Peyer's patch (tissue), 4 donors: ENCODE measurements at places on chromosomes 1 and 21. TPM values are rescaled to one million over a fixed set of nuclear protein-coding genes. Genes with fewer than 3 reads are reported as not detected.

GRCh38 chr1:7399514-7400125 is 371.5 kb upstream of the VAMP3 start:
- no peak for DNase-seq

FCRL4 gene
- total RNA-seq = 2.5 TPM

GRCh38 chr1:203076031-203076511 is 9.7 kb downstream of the MYOG start:
- no peak for DNase-seq

FMO1 gene
- total RNA-seq = 50.1 TPM

FMOD gene
- total RNA-seq = 11.9 TPM

TCP10L gene
- not detected for total RNA-seq

- no peak for DNase-seq
These were observed 285.4 kb upstream of the USP25 start for GRCh38 chr21:15444118-15444960.

AKR7A3 gene
- 574 TPM for total RNA-seq

DNA sequence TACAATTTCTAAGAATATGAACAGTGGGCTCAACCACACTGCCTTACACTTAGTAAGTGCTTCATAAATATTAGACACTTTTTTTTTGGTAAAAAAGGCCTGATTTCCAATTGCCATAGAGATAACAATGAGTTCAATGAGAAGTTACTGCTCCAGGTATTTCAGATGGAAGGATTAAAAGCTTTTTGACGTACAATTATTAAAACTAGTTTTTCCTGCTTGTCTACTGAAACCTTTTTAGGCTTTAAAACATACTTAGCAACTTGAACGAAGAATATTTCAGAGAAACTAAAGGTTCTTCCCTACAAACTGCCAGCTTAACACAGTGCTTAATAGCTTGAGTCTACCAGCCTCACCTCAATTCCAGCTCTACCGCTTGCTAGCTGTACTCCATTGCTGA is 43.7 kb downstream of the TRIT1 start:
- no peak for DNase-seq

AMY1C gene
- total RNA-seq = not detected

GRCh38 chr1:151611288-151611790 is 511 bp upstream of the SNX27 start:
- DNase-seq = no peak

DNA sequence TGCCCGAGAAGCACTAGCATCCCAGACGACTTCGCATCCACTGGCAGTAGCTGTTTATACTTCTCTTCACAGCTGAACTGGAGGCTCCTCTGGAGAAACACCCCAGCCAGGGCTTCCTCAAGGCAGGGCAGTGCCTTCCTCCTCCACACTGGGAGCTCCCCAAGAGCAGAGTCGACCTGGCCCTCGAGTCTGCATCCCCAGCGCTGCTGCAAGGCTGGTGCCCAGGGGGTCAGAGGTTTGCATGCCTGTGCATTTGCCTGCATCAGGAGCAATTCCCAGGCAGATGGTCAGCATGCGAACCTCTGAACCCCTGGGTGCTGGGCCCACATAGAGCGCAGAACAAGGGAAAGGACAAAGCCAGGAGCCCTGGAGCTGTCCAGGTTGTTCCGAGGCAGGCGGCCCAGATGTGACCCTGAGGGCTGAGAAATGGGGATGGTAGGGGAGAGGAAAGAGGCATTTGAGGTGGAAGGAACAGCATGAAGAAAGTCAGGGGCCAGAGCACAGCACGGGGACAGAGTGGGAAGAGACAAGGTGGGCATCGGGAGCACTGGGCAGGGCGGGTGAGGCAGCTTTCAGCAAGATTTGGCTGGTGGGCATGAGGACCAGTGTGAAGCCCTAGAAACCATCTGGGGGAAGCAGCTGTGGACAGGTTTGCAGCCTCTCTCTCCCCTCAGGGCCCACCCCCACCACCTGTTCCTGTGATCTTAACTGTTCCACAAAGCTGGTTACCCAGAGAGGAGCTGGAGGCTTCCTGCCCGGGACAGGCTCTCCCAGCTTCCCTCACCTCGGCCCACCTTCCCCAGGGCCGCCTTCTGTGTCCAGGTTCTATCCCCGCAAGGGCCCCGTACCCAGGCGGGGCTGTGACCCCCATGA is 6.4 kb upstream of the S100A8 start:
- no peak for DNase-seq

DNA sequence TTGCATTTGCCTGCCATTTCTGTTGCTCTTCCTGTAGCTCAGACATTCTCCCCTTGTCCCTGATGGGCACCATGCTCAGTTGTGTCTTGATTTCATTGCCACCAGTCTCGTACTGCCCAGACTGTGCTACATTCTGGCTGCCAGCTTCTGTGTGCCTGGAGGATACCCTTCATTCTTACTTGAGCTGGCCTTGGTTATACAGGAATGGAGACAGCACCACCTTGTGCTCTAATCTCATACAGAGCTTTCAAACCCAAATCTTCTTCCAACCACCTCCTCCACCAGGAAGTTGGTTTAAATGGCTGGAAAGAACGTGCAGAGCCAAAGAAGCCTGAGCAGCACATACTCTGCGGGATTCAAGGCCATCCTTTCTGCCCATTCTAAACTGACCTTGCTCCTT is 165.3 kb downstream of the SLC35F3 start:
- DNase-seq = no peak

AMY1B gene
- total RNA-seq = not detected

GRCh38 chr1:111347026-111347425 is 56.4 kb downstream of the CHIA start:
- no peak for DNase-seq

DNA sequence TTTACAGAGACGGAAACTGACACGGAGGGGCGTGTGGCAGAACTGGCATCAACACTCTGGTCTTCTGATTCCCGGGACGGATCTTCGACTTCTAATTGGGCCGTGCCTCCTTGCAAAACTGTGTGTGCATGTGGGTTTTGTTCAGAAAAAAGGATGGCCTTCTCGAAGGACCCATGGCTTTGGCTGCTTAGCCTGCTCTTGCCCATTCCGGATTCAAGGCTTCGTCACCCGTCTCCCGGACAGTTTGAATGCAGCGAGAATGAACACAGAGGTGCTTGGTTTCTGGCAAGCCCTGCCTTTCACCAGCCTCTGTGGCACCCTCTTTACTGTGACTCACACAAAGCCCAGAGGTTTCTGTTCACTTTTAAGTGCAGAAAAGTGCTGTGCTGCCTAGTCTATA is 120.1 kb downstream of the PRDM2 start:
- DNase-seq = no peak

- DNase-seq = no peak
These were observed 95.1 kb upstream of the SLC45A1 start for GRCh38 chr1:8222789-8223188.

- no peak for DNase-seq
These were observed 35.7 kb downstream of the ACP6 start for GRCh38 chr1:147634645-147635044.

DNA sequence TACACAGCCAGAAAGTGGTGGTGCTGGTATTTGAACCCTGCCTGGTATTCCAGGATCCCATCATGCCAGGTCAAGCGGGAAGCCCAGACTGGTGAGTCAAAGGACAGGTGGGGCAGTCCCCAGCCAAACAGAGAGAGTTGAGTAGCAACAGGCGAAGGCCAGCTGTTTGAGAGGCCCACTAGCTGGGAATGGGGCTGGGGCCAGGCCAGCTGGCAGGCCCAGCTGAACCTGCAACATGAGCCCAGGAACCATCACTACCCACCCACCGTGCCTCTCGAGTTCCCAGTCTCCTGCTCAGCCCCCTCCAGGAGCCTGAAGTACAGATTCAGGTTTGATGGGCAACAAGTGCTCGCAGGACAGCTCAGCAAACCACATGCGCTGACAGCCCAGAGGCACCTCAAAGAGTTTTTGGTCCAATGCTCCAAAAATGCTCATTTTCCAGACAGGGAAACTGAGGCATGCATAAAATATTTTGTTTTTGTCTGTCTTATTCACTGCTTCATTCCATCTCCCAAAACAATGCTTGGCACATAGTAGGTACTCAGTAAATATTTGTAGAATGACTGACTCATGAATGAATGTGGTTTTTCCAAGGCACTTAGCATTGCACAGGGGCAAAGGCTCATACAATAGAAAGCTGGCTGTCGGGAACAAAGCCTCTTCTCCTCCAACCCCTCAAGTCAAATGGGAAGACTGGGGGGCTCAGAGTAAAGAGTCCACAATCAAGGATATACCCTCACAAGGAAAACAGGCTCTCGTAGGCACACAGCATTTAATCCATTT is 42.5 kb upstream of the CLIC4 start:
- DNase-seq = no peak

DDAH1 gene
- 50.3 TPM for total RNA-seq

BARHL2 gene
- total RNA-seq = not detected
